Left ventricle myocardium inferior (tissue), 1 donor: ENCODE measurements at places on chromosomes 1 and 21. TPM values are rescaled to one million over a fixed set of nuclear protein-coding genes. Genes with fewer than 3 reads are reported as not detected.
A peak's percentile ranks its signal among the peaks of the same experiment; 100 is the strongest.

DNA sequence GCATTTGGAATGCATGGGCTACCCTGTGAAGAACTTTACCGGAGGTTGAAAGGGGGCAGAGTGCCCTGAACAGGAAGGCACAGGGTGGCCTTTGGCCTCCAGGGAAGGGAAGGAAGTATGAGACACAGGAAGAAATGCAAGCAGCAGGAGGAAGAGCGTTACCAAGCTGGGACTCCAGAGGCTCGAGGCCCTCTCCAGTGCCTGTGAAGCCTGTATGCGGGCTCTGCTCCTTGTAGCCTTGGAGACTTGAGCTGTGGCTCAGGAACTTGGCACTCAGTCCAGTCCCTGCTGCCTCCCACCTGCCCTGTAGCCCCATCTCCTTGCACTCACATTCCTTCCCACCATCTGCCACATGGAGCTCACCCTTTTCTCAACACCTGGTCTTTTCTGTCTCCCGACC is 33.5 kb upstream of the RNF19B start:
- DNase-seq: no peak

PTPN22 gene
- 0.44 TPM for total RNA-seq

- no peak for DNase-seq
Measured at GRCh38 chr1:31013187-31013864, 52.2 kb downstream of the PUM1 start.

GRCh38 chr1:84665703-84666317 is 24.5 kb downstream of the SSX2IP start:
- DNase-seq: no peak

DNA sequence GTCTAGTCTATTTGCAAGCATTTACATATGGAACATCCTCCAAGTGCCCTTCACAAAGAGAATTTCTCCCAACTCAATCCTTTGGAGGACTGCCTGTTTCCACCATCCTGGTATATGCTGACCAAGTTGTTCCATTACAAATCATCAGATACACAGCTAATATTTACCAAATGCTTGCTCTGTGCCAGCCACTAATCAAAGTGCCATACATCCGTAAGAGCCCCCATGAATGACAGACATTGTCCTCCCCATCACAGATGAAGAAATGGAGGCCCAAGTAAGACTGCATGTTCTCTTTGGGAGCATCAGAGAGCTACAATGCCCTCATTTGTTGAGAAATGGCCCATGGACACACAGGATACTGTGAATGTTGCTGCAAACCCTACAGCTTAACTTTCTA is 130.0 kb upstream of the BACE2 start:
- DNase-seq: no peak

DNA sequence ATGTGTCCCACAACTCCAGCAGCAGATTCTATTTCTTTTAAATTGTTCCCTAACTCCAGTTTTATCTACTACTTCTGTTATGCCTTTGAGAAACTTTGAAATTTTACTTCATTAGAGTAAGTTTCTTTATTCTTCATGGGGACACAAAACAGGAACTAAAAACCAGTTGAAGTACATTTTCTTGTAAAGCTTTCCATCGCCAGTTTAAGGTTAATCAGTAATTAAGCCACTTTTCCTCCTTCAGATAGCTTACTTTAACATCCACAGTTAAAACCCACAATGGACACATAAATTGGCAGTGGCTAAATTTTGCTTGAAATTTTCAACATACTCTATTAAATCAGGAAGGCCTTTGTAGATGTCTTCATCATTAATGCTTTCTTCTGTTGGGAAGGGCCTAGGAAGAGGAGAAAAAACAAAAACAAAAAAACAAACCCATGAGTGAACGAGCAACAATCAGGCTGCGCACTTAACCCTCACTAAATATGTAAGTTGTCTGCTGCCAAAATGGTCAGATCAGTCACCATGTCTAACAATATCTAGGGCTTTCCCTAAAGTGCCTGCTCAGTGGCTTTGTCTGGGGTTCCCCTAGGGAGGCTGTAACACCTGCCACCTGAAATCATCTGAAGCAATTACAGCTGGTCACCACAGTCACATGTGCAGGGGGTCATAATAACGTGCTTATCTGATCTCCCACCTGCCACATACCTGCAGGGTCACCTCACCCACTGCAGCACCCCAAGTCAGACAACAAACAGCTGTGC is 187.9 kb downstream of the VAV3 start:
- DNase-seq: no peak

PTCH2 gene
- total RNA-seq: 0.25 TPM

PPIAL4G gene
- total RNA-seq: not detected

LCE1B gene
- total RNA-seq: not detected

DNA sequence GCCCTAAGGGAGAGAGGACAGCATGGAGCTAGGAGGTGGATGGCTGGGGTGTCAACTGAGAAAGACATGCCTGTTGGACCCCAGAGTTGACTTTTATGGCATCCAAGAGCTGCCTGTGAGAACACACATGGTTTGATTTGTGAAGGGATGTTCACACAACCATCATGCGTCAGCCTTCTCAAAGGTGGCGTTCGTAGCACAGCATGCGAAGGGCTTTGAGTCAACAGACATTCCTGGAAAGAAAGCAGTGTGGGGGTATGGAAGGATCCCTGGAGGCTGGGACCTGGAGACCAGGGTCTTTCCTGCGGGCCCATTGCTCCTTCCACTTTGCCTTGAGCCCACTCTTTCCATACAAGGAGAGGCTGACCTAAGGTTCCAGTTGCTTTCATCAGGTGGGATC is 6.4 kb upstream of the WNT3A start:
- DNase-seq: no peak

DNA sequence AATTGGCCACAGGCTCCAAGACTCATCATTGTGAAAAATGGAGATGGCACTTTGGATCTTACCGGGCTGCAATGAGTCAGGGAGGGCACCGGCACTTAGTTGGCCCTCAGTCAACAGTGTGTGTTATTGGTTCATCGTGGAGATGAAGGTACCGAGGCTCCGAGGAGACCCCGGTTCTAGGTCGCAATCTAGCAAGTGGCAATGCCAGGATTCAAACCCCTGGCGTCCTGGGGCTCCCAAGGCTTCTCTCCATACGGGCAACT is 49.0 kb upstream of the ACOT11 start:
- no peak for DNase-seq

- no peak for DNase-seq
Measured at GRCh38 chr1:35561972-35562680, 4.5 kb downstream of the NCDN start.

DNA sequence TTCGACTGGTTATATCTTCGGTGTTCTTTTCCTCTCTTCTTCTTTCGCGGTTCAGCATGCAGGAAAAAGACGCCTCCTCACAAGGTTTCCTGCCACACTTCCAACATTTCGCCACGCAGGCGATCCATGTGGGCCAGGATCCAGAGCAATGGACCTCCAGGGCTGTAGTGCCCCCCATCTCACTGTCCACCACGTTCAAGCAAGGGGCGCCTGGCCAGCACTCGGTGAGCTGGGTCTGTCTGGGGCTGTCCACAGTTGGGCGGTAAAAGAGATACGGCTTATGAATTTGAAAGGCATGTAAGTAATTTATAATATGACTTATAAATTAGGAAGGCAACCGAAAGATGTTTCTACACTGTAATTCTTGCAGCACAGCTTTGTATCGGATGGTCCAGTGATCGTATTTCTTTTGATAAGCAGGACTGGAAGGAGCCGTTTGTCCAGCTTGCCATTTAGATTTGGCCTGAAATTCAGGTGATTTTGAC is 334 bp downstream of the CTH start:
- peak; percentile 29 for DNase-seq

GRCh38 chr1:182337736-182338571 is 53.6 kb downstream of the GLUL start:
- DNase-seq: peak; percentile 25

- no peak for DNase-seq
Measured at GRCh38 chr1:36512842-36513241, 30.1 kb upstream of the CSF3R start.

TRIM67 gene
- total RNA-seq: 0.08 TPM

DNA sequence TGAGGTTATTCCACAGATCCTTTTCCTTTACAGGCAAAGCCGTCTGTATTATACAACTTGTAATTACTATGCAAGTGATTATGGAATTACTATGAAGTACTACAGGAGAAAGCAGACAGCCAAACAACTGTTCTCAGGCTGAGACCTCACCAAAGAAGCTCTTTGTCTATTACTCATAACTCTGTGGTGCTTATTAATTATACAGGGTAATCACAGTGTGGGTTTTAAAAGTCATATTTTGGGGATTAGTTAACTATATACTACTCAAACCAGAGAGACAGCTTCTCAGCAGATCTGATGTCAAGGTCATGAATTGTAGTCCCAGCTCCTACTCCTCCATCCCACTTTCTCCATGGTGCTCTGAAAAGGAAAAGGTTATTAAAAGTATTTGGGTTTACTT is 49.6 kb downstream of the CTTNBP2NL start:
- DNase-seq: no peak

DNA sequence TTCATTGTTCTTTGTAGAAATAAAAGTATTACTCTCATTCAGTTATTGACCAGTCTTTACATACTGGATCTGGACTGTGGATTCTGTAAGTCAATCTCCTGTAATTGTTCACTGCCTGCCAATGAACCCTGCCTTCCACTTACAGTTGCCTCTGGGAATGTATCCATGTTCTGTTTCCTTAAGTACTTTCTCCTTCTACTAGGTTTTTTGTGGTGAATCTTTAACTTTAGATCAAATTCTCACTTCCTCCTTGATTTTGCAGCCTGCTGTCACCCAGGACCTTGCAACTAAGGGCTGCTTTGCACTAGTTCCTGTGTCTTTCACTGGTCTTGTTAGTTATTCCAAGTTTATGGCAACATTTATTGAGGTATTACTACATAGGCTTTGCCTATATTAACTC is 28.2 kb upstream of the ANKRD13C start:
- no peak for DNase-seq

DNA sequence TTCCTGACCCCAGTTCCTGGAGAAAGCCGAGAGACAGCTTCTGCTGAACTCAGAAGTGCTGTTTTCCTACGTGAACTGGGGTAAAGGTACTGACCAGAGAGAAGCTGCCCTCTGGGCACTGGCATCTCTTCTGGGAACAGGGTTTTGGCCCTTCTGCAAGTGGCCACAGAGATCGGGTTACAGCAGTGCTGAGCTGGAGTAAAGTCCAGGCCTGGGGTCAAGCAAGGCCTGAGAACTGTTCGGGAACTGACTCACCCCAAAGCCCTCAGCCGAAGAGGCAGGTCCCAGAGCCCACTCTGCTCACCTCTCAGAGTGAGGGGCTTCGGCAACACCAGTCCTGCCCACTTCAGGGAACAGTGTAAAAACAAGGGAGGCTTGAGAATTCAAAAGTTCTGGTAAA is 177.2 kb upstream of the RUNX1 start:
- DNase-seq: no peak

- peak; percentile 71 for DNase-seq
Measured at GRCh38 chr1:110053552-110054428, 16.7 kb downstream of the ALX3 start.

- no peak for DNase-seq
Measured at GRCh38 chr1:84386716-84387479, 11.4 kb upstream of the DNASE2B start.

DNA sequence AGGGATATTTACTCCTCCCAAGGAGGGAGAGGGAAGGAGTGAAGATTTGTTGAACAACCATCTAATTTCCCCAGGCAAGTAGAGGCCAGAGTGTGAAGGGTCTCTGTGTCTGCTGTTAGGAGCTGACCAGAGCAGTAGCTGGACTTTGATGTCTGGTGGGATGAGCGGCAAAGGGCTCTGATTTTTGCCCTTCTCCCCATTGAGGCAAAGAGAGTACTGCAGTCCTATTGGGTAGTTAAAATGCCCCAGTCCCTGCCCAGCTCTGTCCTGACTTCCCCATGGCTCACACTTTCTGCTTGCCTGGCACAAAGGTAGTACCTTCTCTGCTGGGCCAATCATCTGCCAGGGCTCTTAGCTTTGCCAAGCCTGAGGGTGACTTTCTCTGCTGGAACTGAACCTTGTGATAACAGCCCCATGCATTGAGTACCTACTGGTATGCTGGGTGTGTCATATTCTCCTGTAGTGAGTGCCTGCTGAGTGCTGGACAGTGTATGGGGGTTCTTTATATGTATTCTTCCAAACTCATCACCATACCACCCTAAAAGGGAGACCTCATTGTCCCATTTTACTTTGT is 64.0 kb upstream of the SELENON start:
- peak; percentile 34 for DNase-seq

- DNase-seq: no peak
Measured at GRCh38 chr1:18644013-18644399, 13.4 kb downstream of the PAX7 start.

DNA sequence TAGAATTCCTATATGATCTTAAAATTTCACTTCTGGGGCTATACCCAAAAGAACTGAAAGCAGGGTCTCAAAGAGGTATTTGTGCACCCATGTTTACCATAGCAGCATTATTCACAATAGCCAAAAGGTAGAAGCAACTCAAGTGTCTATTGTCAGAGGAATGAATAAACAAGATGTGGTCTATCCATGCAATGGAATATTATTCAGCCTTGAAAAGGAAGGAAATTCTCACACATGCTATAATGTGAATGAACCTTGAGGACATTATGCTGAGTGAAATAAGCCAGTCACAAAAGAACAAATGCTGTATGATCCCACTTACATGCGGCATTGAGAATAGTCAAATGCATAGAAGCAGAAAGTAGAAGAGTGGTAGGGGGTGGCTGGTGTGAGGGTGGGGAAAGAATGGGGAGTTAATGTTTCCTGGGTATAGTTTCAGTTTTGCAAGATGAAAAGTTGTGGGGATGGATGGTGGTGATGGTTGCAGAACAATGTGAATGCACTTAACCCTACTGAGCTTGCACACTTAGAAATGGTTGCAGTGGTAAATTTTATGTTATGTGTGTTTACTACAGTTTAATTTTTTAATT is 122.4 kb downstream of the TOMM20 start:
- no peak for DNase-seq

AMY1A gene
- total RNA-seq: not detected

GRCh38 chr1:12436817-12437599 is 181.0 kb downstream of the DHRS3 start:
- no peak for DNase-seq

PGLYRP4 gene
- not detected for total RNA-seq

GRCh38 chr1:2204415-2205190 is 10.0 kb upstream of the FAAP20 start:
- DNase-seq: peak; percentile 86

- no peak for DNase-seq
Measured at GRCh38 chr1:68907491-68907890, 410.6 kb upstream of the DEPDC1 start.

GRCh38 chr1:188715566-188715965 is 1762.1 kb downstream of the BRINP3 start:
- DNase-seq: no peak

- DNase-seq: no peak
Measured at GRCh38 chr1:67840449-67840848, 7.2 kb upstream of the GNG12 start.

GRCh38 chr21:14957836-14958235 is 107.0 kb downstream of the NRIP1 start:
- no peak for DNase-seq

- DNase-seq: peak; percentile 78
Measured at GRCh38 chr1:19918057-19918456, 5.4 kb downstream of the PLA2G2E start.

- no peak for DNase-seq
Measured at GRCh38 chr1:235025422-235025984, 103.1 kb downstream of the TOMM20 start.
